ENCODE measurements at places on chromosomes 6 and 20.

DNA sequence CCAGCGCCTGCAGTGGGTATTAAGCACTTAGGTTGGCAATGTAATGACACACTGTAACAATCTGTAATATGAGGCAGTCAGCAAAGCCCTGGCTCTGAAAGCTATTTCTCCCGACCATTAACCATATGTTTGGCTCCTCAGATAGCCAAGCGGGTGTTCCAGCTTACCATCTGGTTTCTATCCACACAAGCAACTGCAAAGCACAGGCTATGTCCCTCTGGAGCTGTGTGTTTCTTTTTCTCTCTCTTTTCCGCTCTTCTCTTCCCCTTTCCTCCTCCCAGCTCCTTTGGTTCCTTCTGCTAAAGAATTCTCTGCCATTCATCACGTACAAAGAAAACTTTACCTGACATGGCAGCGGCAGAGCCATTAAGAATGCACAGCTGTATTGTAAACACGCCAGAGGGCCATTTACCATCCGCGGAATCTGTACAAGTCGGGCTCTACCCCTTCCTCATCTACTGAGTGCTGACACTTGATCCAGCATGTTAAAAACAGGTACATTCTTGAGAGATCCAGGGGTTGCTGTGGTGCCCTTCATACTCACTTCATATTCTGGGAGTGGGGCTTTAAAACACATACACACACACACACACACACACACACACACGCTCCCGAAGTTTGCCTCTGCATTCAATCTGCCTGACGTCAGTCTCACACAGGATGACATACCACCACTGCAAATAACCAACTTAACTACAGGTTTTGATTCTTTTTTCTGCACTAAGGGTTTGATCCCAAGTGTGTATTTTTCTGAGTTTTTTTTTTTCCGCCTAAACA, 77.2 kb downstream of the BACH2 start:
- peak; percentile 42 for DNase-seq

DNA sequence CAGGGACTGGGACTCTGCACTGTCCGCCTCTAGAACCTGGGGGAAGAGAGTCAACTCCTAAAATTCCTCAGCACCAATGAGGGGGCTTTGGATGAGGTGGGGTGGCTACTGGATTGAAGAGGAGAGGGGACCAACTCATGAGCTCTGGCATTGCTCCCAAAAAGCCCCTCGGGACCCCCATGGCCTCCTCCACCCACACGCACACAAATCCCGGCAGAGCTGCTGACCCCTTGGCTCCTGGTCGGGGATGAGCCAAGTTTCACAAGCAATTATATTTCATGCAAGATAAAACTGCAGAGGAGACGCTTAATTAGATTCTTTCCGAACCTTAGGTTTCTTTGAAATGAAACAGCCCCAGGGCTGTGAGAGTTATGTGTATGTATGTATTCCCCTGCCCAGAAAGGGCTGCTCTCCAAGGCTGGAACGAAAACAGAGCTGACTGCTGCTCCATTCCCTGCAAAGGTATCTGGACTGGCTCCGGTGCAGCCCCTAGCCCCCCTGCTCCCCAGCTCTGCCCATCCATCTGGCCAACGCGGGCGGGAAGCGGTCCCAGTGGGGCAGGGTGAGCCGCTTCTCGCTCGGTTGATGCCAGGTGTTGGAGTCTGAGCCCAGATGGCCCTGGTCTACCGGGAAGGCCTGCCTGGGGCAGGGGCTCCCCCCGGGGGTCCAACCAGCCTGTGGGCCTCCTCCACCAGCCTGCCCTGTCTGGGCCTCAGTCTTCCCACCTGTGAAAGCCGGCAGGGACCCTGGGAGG, 46.8 kb upstream of the STX16 start:
- DNase-seq = no peak

- DNase-seq = no peak
These were observed 35.1 kb downstream of the SCAF8 start for GRCh38 chr6:154768280-154768679.

DNA sequence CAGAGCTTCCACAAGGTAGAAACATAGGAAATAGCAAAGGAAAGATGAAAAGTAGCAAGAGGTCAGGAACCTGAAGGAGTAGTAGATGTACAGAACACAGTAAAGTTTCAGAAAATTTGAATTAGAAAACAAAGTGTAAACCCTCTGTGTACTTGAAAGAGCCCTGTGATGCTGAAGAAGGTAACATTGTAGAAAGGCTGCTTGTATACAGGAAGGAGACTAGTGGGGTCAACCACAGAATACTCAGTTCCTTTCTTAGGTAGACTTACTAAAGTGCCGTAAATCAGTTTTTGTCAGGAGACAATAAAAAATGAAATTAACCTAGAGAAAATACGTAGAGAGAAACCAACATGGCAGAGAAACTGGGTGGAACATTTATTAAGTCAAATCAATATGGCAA, 149.7 kb downstream of the AIG1 start:
- no peak for DNase-seq

DNA sequence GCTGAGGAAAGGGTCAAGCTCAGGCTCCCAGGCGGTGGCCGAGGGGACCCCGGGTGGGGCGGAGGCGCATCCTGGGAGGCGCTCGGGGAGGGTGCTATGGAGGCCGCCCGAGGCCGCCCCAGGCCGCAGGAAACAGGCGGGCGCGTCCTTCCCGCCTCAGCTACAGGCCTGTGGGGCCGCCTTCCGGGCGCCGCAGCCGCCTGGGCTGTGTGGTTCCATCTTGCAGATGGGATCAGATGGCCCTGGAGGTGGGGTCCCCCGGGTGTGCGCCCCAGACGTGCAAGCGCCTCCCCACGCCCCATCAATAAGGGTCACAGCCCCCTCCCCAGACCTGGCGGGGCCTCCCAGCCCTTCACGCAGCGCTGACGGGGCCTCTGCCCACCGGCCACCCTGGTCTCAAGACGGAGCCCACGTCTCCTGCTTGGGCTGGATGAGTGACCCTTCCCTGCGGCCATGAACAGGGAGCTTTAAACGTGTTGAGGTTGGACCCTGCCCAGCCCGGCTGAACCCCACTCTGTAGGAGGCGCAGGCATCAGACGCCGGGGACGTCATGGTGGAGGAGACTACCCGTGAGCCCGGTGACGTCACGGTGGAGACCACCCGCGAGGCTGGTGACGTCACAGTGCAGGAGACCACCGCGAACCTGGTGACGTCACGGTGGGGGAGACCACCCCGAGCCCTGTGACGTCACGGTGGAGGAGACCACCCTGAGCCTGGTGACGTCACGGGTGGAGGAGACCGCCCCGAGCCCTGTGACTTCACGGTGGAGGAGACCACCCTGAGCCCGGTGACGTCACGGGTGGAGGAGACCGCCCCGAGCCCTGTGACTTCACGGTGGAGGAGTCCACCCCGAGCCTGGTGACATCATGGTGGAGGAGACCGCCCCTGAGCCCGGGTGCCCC, 267.0 kb downstream of the DLL1 start:
- no peak for DNase-seq

DNA sequence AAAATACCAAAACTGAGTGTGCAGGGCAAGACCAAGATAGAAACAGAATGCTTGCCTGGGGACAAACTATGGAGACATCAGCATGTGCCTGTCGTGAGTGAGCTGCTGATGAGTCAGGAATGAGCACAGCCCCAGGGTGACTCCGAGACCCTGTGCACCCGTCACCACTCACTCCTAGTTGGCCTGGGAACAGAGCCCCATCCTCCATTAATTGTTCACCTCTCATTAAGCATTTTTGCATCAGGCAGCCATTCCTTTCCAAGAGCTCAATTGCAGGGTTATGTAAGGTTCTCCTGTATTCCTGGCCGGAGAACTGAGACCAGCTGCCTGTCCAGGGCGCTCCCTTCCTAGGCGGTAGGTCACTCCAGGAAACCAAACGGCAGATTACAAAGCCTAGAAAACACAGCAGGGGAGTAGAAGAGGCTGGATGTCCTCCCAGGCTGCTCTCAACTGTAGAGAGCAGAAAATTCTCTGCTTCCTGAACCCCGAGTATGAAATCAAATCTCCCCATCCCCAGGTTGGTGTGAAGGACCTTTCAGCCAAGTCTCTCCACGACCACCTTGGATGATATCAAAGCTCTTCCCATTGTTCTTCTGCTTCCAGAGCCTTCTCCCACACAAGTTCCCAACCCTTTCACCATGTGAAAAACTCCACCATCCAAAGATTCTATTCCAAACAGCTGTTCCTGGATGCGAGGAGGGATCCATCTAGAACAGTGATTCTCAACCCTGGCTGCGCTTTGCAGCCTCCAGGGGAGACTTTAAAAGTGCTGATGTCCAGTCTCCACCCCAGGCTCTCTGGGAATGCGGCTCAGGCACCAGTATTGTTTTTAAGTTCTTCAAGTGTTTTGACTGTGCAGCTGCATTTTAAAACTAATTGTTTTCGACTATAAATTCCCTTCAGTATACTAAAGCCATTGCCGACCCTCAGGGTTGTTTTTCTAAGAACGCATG, 532.6 kb upstream of the JARID2 start:
- DNase-seq = peak; percentile 58

DNA sequence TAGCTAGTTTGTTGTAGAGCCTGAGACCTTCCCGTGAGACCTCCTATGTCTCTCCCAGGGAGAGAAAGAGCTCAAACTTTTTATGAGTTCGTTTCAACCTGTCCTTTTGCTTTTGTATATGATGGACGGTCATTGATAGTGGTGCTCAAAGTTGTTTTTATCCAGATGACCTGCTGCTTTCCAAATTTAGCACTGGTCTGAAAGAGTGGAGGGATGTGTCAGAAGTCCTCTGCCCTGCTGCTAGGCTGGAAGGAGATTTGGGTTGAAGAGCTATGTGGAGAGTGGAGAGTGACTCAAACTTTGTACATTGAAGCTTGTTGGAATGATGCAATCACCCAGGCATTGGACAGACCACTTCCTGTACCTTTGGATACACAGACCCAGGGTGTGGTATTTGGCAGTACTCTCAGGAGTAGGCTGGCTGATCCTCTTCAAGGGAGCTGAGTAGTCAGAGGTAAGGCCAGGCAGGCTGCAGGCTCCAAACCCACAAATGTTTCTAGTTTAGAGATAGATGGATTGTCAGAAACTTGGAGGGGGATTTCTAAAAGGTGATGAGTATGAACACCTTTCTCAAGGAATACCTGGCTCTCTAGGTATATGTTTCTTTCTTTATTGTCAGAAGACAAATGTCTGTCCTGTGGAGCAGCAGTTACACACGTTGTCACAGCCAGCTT, 49.4 kb upstream of the RREB1 start:
- DNase-seq = peak; percentile 1

DNA sequence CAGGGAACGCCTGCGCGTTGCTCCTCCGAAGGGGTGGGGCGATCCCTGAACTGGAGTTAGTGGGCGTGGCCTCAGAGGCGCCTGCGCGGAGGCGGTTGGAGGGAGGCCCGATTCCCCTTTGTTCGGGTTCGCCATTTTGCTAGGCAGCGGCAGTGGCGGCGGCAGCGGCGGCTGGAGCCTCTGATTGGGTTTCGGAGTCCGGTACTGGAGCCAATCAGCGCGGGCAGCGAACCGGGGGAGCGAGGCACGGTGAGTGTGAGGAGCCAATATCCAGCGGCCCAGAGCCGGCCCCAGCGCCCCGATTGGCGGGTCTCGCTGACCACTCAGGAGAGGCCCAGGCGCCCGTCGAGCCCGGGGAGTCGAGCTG, at the start of gene NFYA:
Gene NFYA, plus strand, starts transcription at position 139 of the 367 bp plus-strand sequence. CDS start 6,116 bp downstream, outside the sequence.
- DNase-seq = no peak

GRCh38 chr6:133085896-133086295, 155.3 kb upstream of the EYA4 start:
- DNase-seq = no peak

- no peak for DNase-seq
These were observed 3.9 kb downstream of the EMILIN3 start for GRCh38 chr20:41362748-41363140.

DNA sequence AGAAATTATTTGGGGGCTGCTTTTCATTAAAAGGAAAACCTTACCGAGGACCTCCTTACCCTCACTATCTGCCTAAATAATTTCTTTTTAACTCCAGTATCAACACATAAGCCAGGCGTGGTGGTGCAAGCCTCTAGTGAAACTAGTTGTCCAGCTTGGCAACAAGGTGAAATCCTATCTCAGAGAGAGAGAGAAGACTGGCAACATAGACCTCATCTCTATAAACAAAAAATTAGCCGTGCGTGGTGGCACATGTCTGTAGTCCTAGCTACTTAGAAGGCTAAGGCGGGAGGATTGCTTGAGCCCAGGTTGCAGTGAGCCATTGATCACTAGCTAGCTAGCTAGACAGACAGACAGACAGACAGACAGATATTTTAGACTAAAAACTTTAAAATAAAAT, 92.5 kb downstream of the ARMC2 start:
- no peak for DNase-seq

GRCh38 chr6:131283466-131284175, 148.4 kb downstream of the AKAP7 start:
- no peak for DNase-seq

DNA sequence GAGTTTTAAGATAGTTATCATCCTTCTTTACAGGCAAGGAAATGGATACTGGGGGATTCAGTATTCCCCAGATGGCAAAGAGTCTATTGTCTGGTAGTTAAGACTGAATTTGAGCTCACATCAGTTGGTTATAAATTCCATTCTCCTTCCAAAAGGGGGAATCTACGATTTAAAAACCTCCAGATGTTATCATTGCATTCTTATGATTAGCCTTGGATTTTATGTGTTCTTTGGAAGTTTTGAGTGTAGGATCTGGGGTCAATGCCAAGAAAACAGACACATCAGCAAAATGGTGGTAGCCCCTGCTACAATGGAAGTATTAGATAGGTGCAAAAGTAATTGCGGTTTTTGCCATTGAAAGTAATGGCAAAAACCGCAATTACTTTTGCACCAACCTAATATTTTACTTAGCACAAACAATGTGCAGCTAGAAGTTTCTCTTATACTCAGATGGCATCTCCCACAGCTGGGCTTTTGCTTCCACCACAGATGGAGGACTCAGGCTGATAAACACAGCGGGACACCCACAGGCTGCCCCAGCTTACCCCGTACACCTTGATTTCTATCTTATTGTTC, 168.2 kb upstream of the RIN2 start:
- DNase-seq = no peak

Measured in cerebellar nuclear complex (tissue), 1 donor.